Fibroblast of skin of right quadriceps (primary cell): ENCODE measurements at places on chromosomes 2 and 18.

- peak; percentile 56 for DNase-seq
Observed at GRCh38 chr18:55290898-55291297, 297.1 kb downstream of the TCF4 start.

GRCh38 chr2:7127687-7128086 is 210.5 kb downstream of the RNF144A start:
- no peak for DNase-seq

DNA sequence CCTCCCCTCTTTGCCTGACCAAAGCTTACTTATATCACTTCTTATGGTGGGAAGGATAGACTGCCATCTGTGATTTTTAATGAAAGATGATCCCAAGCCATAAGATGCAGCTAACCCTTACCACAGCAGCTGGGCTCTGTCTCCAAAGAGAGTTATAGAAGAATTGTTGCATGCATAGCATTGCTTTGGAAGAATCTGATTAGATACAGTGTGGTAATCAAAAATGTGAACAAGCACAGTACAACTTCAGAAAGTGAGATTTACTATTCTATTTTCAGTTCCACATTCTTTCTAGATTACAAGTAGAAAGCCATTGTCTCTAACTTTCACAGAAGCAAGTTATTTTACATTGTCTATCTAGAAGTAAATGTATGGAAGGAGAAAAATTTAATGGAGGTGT is 129.0 kb upstream of the ACVR2A start:
- peak; percentile 4 for DNase-seq

DNA sequence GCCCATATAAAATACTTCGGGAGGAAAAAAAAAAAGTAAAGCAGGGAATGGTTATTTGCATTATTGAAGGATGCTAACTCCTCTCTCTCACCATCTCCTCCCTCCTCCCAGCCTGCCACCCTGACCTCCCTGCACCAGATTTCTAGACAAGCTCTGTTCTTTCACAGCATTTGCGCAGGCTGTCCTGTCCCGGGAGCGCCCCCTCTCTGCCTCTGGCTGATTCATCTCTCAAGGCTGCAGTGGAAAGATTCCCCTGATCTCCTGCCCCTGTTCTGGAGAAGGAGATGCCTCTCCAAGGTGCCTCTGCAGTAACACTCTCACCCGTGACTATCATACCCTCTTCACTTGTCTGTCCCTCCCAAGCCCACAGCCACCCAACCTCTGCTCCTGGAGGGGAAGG is 38.5 kb downstream of the COL4A4 start:
- DNase-seq, result no peak

DNA sequence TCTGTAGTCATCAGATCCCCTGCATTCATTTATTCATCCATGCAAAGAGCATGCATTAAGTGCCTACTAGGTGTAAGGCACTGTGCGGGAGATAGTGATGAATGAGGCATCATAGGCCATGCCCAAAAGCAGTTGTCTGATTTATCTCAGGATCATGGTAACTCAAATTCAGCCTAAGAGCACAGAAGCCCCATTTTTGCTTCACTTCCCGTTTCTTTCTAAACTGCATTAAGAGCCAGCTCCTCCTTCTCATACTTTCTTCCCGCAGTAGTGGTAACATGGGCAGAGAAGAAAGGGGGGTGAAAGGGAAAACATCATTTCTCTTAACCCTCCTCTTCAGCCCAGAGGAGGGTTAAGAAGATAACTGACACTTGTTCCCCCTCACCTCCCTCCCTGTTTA is 2.9 kb downstream of the GPR45 start:
- DNase-seq, result no peak

GRCh38 chr2:154455866-154456265 is 242.6 kb upstream of the KCNJ3 start:
- peak; percentile 14 for DNase-seq

- no peak for DNase-seq
Observed at GRCh38 chr2:40165509-40165844, 286.4 kb downstream of the SLC8A1 start.

GRCh38 chr2:26161926-26162325 is 11.0 kb upstream of the GAREM2 start:
- no peak for DNase-seq

DNA sequence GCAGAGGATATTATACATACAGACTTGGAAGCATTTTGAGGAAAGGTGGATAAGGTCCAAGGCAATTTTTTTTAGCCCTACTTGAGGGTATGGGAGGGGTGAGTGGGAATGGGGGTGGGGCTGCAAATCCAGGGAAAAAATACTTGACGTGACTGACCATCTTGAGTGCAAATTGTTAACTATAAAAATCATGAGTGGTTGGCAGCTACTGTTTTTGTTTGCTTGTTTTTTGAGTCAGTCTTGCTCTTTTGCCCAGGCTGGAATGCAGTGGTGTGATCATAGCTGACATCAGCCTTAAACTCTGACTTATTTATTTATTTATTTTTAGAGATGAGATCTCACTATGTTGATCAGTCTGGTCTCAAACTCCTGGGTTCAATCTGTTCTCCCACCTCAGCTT is 458.8 kb downstream of the PIK3C3 start:
- DNase-seq, result peak; percentile 5

DNA sequence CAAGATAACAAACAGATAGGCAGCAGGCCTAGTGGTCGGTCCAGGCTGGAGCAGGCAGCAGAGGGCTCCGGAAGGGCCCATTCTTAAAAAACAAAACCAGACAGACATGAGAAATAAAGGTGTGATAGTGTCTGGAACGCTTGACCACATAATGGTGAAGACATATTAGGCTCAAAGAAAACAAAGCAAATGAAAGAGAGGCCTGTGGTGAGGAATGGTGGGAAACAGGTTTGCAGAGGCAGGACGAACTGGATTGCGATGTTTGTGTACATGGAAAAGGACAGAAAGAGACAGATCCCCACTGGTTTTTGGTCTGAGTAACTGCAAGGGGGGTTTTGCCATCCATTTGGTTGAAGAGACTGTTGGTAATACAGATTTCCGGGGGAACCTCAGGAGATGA is 19.9 kb downstream of the QPCT start:
- DNase-seq, result no peak

- DNase-seq, result peak; percentile 74
Observed at GRCh38 chr2:100234141-100234540, 88.2 kb downstream of the LONRF2 start.

- no peak for DNase-seq
Observed at GRCh38 chr2:145408980-145409379, 889.1 kb upstream of the ZEB2 start.

DNA sequence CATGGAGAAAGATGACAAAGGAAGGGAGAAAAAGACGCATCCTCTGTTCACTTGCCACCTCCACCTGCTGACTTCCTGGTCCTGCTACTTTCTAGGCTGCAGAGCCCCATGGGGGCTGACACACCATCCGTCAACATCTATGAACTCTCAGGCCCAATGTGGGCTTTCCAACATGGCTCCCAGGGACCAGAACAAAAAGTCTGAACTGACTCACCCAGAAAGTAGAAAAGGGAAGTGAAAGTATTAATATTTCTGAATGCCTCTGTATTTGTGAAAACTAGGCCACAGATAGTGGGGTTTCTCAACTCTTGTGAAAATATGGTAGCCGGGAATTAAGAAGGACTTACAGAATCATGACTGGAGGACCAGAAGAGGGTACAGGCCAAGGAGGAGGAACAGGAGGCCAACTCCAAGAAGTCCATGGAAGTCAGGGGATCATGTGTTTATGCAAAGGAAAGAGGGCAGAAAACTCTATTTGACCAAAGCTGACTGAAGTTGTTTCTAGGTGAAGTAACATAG is 123.1 kb upstream of the CAB39 start:
- DNase-seq, result no peak

- DNase-seq, result no peak
Observed at GRCh38 chr2:56539618-56540017, 355.8 kb downstream of the CCDC85A start.

GRCh38 chr18:36537289-36537688 is 239.8 kb downstream of the FHOD3 start:
- no peak for DNase-seq

DNA sequence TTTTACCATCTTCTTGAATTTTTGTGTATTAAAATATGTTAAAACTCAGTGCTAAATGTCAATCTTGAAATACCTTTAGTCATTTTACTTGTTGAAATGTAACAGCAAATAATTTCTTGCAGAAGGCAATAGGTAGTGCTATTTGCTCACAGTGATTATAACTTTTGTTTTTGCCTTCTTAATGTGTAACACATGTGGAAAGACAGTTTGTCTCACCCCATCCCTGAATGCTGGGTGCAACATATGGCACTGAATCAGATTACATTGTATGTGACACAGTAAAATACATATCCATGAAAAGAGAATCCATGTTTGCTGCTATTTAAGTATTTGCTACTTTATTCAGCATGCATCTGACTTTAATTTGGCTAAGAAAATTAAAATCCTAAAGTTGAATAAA is 35.3 kb downstream of the FRZB start:
- DNase-seq, result peak; percentile 11

DNA sequence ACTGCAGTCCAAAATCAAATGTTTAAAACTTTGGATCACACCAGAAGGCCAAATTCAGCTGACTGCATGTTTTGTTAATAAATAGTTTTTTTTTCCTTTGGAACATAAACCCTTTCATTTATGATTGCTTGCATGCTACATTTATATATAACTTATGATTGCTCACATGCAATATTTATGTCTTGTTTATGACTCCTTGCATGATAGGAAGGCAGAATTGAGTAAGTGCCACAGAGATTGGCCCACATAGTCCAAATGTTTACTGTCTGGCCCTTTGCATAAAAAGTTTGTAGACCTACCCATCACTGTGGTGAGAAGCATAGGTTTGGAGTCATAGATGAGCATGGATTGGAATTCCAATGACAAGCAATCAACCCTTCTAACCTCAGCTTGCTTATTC is 30.8 kb downstream of the WDFY1 start:
- DNase-seq, result peak; percentile 32

DNA sequence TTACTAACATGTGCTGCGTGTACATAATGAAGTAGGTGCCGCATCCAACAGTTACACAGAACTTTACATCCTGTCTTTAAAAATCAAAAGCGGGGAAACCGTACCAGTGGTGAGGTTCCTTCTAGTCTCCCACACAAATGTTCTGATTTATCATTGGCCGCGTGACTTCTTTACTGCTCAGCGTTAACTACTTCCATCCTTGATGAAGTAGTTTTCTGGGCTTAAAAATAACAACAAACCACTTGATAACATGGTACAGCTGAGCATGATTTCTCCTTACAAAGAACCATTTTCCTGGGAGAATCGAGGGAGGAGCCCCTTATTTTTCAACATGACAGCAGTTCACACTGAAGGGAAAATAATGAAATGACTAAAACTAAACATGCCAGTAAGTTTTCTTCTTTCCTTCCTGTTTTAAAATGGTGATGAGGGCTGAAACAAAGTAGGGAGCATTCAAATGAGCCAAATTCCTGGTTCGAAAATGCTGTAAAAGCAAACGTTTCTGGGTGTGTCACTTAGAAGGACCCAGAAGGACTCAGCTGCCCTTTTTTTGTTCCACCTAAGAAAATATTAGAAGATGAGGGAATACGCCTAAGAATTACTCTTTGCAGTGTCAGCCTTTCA is 9.9 kb downstream of the EMILIN2 start:
- DNase-seq, result no peak

- DNase-seq, result peak; percentile 92
Observed at GRCh38 chr2:74653985-74654882, at the start of gene SEMA4F. SEMA4F (plus strand) TSS chr2:74654247; CDS start chr2:74654377, 130 bp downstream.

- no peak for DNase-seq
Observed at GRCh38 chr2:100924122-100924519, 78.0 kb upstream of the RPL31 start.

DNA sequence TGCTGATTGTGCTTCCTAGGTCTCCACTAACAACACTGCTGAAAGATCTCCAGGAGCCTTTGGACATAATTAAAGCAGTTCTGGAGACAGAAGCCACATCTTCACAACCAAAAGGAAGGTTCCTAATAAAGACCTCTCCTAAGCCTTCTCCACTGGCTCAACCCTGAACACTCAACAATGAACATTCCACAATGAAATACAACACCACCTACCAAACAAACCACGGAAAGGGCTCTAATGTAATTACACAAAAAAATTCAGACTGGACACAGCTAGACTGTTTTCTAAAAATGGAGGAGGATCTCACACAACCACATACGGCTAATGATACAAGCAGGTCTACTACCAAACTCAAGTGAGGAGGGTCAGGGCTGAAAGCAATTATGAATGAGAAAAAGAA is 43.6 kb downstream of the NOL10 start:
- DNase-seq, result peak; percentile 29
